ENCODE measurements at places on chromosomes 7 and 10. TPM values are rescaled to one million over a fixed set of nuclear protein-coding genes. Genes with fewer than 3 reads are reported as not detected.

Gene GDF2
- total RNA-seq, result not detected

Gene PNLIPRP2
- total RNA-seq, result not detected

Gene WNT2
- 1.2 TPM for total RNA-seq

Gene UPK3B
- total RNA-seq, result not detected

Gene LRIT1
- not detected for total RNA-seq

Gene DNAJB9
- total RNA-seq, result 13.5 TPM

Gene HECW1
- under 0.01 TPM for total RNA-seq

Gene BMPR1A
- 24.5 TPM for total RNA-seq

Gene ITPRID1
- total RNA-seq, result not detected

Gene SGCE
- total RNA-seq, result 135 TPM

Gene MRPS16
- total RNA-seq, result 77.3 TPM

Gene PDE6C
- not detected for total RNA-seq

Gene NOBOX
- not detected for total RNA-seq

Gene MLLT10
- 15.6 TPM for total RNA-seq

Gene DPP6
- total RNA-seq, result not detected

Gene SFTPA1
- not detected for total RNA-seq

Gene TAS2R60
- total RNA-seq, result not detected

Gene SRGN
- 756 TPM for total RNA-seq

Gene PON3
- total RNA-seq, result not detected

Gene AOAH
- not detected for total RNA-seq

Gene GOLGA7B
- total RNA-seq, result not detected

Gene TEX47
- not detected for total RNA-seq

Gene NODAL
- not detected for total RNA-seq

Gene ELN
- 1.7 TPM for total RNA-seq

Gene ABCB4
- total RNA-seq, result 0.29 TPM

Gene GPR158
- not detected for total RNA-seq

Gene PTER
- total RNA-seq, result 6.1 TPM

Measured in myometrial cell (primary cell).